Mammary epithelial cell (primary cell): ENCODE measurements at places on chromosomes 5 and 9.

DNA sequence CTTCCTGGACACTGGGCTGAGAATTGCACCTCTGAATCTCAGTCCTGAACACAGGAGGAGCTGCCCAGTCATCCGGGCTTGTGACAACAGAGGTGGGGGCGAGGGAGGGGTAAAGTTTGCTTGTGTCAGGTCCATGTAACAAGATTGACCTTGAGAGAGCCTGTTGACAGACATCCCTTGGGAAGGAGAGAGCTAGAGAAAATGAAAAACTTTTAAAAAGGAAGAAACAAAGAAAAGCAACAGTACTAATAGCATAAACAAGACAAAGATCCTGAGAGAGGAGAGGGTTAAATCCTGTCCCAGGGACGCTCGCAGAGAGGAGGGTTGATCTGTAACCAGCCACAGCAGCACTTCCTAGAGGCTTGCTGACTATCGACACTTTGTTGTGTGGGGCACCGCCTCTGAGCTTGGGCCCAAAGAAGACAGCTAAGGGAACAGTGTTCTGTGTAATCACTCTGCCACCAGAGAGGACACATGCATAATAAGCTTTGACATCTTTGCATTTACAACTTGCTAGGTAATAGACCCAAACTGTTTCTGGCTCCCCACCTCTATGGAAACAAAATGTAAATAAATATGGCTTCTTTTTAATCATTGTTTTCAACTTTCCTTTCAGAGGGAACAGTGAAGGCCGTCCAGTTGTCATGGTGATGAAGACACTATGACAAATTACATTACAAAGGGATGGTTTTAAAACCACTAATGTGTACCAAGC is 363.7 kb downstream of the CSNK1G3 start:
- no peak for DNase-seq

DNA sequence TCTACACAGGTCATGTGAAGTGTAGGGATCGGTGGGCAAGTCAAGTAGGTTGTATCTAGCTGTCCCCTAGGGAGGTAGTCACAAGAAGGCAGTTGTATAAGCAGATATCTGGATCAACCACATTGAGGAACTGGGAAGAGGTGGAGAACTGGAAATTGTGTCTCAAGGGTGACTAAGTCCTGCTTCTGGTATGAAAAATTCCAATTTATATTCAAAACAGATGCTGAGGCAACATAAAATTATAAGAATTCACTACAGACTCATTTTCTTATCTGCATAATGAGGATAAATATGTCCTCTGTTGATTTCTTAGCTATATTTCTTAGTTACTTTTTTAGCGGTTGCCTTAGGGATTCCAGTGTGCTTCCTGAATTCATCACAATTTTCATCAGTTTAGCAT is 46.8 kb downstream of the GALNT12 start:
- no peak for DNase-seq

- DNase-seq, result no peak
Measured at GRCh38 chr5:73596705-73597328, 29.2 kb upstream of the ARHGEF28 start.

DNA sequence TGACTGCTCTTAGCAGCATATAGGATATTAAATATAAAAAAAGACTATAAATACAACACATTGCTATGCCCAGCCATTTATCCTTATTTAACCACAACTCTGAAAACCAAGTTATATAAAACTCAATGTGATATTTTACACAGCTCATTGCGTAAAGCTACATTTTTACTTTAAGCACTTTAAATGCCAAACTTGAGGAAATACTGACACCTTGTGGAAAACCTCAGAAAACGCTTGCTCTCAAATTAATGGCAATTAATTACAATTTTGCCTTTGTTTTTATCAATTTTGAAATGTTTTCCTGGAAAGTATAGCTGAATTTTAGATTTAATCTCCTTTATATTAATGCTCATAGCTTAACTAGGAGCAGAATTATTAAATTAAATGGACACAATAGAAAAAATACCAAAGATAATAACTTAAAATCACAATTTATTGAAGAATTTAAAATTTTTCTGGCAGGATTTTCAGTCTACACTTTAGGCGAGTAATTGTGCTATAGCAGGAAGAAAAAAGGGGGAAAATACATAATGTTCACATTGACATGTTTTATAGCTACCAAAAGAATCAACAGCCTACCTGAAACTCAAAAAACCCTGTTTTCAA is 25.2 kb upstream of the PLAC8L1 start:
- peak; percentile 1 for DNase-seq

- DNase-seq, result peak; percentile 40
Measured at GRCh38 chr5:159186319-159186718, 23.0 kb downstream of the RNF145 start.

DNA sequence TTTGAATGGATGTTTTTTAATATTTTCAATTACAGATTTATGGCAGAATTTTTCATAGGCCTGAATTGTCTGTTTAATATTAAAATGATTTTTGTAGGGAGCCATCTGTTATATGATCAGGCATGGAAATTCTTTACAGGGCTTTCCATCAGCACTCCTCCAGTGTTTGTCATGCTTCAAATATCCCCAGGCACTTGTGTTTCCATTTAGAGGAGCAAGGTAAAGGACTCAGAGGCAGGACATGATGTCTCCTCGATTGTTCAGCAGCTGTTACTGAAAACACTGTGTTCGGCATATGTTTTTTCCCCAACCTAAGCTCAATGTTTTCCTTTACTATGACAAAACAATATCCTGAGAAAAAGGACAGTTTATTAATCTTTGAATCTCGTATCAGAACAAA is 172.3 kb upstream of the RFX3 start:
- no peak for DNase-seq

GRCh38 chr5:78507531-78507930 is 141.0 kb downstream of the LHFPL2 start:
- no peak for DNase-seq

- DNase-seq, result peak; percentile 79
Measured at GRCh38 chr9:131402738-131403492, 9.0 kb downstream of the PRRC2B start.

- no peak for DNase-seq
Measured at GRCh38 chr5:74587890-74588289, 52.6 kb downstream of the ENC1 start.

GRCh38 chr5:84623019-84623418 is 238.3 kb upstream of the EDIL3 start:
- no peak for DNase-seq

- DNase-seq, result peak; percentile 19
Measured at GRCh38 chr5:38029397-38030065, 189.7 kb upstream of the GDNF start.

DNA sequence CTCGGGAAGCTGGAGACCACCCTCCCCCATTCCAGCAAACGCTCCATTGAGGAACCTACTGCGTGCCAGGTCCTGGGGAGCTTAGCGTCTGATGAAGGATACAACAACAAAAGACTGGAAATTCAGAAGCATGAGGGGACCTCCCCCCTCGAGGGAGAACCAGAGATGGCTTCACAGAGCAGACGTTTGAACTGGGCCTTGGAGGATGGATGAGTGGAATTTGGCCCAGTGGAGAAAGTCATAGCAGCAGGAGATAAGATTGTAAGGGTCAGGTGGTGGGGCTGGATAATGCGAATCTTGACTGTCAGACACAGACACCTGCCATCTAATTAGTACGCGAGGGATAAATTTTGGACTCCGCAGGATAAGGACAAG is 1.2 kb upstream of the SLC25A51 start:
- no peak for DNase-seq

DNA sequence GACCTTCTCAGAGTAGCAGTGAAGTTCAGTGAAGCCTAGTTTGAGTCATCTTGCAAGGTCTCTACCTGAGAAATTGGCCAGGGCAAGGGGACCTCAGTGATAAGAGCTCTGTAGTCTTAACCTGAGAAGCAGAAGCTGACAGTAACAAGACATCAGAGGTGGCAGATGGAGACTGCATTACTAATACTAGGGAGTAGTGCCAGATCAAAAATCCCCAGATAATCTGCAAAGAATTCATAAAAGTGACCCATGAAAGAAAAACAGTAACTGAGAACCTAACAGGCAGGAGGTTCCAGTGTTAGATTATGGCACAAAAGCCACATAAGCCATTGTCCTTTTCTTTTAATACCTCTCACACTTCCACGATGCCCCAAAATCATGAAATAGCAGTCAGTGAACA is 175.5 kb downstream of the MUSK start:
- no peak for DNase-seq

- DNase-seq, result no peak
Measured at GRCh38 chr5:68071282-68071632, 144.3 kb upstream of the PIK3R1 start.

DNA sequence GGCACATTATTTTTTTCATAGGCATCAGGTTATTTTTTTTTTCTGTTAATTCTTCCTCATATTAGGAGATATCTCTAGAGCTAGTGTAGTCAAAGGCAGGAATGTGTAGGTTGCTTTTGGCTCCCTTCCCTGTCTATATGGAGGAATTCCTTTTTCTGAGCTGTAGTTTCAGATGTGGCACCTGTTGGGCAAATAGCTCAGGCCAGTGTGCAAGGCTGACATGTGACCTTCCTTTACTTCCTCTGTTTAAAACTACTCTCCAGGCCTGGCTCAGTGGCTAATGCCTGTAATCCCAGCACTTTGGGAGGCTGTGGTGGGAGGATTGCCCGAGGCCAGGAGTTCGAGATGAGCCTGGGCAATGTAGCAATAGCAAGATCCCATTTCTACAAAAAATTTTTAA is 40.5 kb upstream of the KIAA1958 start:
- DNase-seq, result no peak

DNA sequence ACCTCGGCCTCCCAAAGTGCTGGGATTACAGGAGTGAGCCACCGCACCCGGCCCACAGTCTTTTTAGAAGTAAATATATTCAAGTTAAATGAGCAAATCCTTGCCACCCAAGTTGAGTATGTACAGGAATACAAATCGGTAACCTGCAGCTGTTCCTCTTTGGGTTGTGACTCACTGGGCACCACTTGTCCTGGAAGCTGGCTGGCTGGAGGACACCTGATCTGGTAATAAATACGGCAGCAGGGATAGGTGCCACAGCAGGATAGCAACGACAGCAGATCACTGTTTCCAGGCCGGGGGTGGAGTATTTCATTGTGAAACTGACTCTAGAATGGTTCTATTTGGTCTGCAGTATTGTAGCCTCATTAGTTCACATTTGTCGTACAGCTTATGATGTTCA is 35.7 kb upstream of the SLC36A2 start:
- peak; percentile 18 for DNase-seq

DNA sequence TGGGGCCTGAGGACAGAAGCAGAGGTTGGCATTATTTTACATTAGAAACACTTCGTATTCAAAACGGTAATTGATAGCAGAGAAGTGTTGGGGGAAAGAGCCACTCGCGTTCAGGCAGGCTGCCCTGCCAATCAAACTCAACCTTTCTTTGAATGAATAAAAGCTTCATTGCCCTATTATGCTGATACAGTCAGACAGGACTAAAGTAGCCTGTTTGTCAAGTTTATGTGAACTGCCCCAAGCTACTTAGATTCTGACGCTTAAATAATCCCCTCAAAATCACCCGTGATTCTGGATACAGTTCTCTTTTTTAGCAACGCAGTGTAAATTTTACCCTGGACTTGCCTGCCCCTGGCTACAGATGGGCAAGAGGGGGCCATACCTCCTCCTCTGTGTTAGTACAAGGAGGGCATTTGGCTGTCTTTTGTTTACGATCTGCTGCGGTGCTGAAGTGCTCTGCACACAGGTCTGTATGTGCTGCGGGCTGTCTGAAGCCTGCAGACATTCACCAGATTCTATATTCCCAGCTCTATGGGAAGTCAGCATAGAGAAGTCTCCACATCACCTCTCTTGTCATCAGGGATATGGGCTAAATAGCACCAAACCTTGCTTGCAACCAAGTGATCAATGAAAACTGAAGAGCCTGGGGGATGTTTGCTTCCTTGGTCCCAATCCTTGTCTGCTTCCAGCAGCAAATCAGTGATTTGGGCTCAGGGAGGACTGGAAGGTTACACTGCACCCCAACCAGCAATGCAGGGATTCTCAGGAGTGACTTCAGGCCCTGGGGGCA is 218.4 kb downstream of the EBF1 start:
- DNase-seq, result no peak

DNA sequence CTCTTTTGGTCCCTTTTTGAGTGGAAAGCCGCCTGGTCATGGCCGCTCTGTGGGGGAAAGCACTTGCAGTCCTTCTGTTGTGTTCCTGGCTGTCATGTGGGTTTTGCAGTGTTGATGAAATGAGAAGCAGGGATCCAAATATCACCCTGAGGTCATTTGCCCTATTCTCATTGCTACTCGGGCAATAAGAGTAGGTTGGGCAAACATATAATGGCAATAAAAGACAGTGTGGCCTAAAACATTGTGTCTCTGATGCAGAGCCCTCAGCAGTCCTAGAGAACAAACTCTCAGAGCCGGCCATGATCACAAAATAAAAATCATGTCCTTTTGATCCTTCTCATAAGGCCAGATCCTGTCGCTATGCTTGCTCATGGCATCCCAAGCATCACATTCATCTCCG is 361.1 kb upstream of the KLF4 start:
- no peak for DNase-seq

DNA sequence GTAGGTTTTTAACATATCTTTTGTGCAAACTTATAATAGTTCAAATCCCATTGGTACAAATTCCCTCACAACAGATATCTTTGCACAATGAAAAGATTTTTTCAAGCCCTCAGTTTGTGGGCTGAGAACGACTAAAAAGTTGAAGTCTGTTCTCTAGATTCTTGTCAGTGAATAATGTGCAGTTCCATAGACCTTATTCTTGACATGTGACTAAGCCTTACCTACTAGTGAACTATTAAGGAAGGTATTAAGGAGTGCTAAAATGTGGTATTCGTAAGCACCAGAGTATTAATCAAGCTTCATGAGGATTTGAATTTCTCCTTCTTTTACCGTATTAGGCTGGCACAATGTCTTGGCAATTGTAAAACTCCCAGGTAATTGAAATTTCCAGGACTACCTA is 205.6 kb upstream of the DMRTA1 start:
- DNase-seq, result no peak

GRCh38 chr5:128426090-128426534 is 111.9 kb downstream of the FBN2 start:
- no peak for DNase-seq

DNA sequence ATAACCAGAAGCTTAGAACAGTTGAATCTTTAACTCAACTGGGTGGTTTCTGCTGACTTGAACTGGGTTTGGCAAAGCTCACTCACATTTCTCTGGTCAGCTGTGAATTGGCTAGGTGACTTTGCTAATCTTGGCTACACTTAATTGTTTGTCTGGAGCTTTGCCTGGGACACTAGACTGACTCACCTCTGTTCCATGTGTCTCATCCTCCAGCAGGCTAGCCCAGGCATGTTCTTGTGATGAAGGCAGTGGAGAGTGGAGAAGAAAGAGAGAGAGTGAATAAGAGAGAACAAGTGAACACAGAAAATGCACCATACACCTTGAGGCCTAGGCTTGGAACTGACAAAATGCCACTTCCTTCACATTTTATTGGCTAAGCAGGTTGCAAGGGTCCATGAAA is 32.6 kb downstream of the SPATA31D1 start:
- peak; percentile 99 for DNase-seq
